IPS-NIHi11 (cell line): ENCODE measurements at places on chromosomes 2 and 18.

DNA sequence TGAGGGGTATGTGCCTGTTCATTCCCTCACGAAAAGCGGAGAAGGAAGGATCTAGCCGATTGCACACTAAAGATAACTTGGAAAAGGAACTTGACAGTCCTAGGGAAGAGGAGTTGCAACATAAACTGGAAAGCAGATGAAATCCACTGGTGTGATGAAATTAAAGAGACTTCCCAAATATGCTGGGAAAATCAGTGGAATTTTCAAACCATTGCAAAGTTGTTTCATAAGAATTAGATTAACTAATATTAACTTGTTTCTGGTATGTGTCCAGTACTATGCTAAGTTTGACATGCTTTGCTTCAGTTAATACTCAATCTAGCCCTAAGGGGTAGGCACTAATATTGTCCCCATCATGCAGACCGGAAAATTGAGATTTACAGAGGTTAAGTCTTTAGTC lies 222.7 kb downstream of the IKZF2 start:
- no peak for DNase-seq

- no peak for DNase-seq
These were observed 1.6 kb upstream of the ELOA2 start for GRCh38 chr18:47036927-47037578.

DNA sequence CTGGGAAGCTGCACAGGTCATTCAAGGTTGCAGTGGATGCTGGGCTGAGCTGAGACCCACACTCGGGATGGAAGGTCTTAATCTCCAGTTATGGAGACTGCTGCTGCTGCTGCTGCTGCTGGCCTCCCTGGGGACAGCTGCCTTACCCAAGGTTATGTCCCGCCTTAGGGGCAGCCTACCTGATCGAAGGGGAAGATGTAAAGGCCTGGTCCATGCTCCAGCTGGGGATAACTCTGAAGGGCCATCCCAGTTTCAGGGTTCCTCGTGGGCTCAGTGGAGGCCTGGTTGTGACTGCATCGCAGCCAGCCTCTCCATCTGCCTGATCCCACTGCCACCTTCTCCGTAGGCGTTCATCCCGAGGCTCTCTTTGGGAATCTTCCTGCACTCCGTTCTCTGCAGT lies 33.0 kb downstream of the RHOB start:
- no peak for DNase-seq

DNA sequence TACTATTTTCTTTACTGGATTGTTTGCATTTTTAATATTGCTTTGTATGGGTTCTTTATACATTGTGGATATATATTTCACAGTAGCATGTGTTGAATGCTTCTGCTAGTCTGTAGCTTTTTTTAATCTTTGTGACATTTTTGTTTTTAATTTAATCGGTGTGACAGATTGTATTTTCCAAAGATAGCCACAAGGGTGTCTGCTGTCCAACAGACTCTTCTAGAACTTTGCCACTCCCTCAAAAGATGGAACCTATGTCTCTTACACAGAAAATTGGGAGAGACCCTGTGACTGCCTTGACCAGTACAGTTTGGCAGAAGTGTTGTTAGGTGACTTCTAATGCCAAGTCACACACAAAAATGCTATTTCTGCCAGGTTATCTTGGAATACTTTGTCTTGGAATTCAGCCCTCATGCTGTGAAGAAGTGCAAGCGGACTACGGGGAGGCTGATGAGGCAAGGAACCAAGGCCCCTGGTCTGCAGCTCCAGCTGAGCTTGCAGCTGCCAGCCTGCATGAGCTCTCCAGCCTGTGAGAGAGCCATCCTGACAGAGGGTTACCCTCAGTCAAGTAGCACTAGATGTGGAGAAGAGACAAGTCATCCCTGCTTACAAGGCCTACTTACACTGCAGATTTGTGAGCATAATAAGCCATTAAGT lies 110.8 kb downstream of the TDRD15 start:
- DNase-seq: no peak

GRCh38 chr18:79438089-79438897 lies 42.6 kb downstream of the NFATC1 start:
- DNase-seq: no peak

DNA sequence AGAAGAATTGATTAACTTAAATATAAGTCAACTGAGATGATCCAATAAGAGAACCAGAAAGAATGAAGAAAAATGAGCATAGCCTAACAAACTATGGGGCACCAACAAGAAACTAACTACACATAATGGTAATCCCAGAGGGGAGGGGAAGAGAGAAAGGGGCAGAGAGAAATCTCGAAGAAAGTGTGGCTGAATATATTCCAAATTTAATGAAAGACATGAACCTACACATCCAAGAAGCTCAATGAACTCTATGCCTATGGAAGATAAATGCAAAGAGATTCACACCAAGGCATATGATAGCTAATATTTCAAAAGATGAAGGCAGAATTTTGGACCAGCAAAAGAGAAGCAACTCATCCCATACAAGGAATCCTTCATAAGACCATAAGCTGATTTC lies 649.2 kb downstream of the ZEB2 start:
- no peak for DNase-seq

- DNase-seq: no peak
These were observed 53.0 kb downstream of the LYPD6 start for GRCh38 chr2:149383340-149383739.

- no peak for DNase-seq
These were observed 14.2 kb downstream of the ESPNL start for GRCh38 chr2:238114331-238114841.

DNA sequence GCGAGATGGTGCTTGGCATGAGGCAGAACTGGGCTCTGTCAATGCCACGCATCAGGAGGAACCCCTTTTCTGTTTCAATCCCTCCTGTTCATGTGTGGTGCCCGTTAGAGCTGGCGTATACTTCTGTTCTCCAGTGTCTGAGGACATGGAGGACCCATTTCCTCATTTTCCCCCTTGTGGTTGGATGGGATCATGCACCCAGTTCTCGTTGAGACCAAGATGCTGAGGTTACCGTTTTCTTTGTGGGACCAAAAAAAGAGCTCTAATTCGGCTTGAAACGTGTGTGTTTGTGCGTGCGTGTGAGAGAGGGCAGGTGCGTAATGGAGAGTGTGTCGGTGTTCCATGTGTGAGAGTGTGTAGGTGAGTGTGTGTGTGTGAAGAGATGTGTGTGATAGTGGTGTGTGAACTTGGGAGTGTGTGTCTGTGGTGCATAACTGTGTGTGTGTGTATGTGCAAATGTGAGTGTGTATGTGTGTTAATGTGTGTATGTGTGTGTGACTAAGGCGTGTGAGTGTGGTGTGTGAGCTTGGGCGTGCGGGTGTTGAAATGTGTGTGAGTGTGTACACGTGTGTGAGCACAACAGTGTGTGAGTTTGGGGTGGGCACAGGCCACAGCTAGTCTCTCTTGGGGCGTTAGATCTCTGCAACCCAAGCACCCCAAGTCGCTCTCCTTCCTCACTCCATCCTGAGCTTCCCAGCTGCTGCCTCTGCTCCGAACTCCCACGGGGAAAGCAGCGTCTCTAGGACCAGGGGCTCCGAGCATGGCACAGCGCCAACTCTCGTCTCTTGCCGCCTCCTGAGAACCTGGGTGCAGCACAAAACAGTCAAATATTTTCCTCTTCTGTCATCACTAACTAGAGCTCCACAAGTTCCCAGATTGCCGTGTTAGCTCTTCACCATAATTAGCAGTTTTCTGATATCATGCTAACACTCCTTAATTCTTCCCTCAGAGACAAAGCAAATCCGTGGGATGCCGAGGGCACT lies 75.8 kb downstream of the LONRF2 start:
- DNase-seq: peak; percentile 47
